ENCODE measurements at places on chromosomes 2 and 18.

DNA sequence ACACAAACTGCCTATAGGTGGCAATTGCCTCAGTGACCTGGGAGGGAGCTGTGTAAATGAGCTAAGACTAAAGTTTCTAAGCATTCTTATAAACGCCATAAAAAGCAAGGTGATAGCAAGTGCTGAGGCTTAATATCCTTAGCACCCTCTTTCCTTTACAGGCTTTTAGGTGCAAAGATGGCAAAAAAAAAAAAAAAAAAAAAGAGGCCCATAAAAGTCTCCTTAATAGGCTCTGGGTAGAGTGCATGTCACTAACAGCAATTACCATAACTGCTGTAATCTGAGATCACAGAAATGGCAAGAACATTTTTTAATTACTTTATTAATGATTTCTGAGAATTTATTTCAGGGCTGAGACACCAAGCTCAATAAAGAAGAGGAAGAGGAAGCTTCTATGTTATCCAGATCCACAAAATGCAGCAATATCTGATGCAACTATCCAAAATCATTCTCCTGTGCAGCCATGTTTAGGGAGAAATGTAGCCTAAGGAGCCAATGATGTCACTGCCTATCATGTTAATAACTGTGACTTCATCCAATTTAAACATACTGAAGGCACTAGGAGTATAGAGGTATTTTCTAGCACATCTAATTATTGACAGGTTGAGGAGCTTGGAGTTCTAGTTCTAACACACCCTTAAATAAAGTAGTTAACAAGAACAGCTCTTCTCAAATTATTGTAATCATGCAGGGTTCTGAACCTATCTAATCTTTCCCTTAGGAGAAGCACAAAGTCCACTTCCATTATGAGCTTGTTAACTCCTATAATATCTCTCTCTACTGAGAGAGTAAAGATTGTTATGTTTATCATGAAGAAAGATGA, 804.3 kb upstream of the ACVR2A start:
- DNase-seq = no peak

DNA sequence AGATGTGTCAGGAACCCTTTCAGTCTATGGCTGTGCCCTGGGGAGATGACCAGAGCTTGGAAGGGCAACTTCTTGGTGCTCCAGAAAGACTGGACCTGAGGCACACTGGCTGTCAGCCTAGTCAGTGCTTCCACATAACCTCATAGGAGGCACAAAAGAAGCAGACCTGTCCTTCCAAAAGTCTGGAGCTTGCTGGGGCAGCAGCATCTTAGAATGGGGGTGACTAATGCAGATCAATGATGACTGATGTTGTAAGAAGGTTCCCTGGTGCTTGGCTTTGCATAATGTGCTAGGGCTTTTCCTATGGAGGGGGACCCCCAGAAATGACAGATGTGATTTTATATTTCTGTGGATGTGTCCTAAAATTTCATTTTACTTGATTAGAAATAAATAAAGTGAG, 255.7 kb upstream of the THUMPD2 start:
- DNase-seq = no peak

DNA sequence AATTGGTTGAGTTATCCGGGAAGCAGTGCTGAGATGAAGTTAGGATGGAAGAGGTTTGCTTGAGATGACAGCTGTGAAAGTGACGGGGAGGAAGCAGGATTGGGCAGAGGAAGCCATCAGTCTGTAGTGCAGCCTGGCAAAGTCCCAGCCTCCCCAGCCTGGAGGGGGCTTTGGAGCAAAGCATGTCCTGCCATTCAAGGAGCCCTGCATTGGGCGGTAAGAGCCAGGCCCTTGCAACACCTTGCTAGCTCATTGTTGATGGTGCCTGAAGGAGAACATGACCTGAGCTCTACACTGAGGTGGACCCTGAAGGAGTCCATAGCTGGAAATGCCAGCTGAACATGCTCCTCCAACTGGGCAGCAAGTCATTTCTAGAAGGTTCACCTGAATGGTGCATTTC, 228.9 kb downstream of the ACKR3 start:
- no peak for DNase-seq

DNA sequence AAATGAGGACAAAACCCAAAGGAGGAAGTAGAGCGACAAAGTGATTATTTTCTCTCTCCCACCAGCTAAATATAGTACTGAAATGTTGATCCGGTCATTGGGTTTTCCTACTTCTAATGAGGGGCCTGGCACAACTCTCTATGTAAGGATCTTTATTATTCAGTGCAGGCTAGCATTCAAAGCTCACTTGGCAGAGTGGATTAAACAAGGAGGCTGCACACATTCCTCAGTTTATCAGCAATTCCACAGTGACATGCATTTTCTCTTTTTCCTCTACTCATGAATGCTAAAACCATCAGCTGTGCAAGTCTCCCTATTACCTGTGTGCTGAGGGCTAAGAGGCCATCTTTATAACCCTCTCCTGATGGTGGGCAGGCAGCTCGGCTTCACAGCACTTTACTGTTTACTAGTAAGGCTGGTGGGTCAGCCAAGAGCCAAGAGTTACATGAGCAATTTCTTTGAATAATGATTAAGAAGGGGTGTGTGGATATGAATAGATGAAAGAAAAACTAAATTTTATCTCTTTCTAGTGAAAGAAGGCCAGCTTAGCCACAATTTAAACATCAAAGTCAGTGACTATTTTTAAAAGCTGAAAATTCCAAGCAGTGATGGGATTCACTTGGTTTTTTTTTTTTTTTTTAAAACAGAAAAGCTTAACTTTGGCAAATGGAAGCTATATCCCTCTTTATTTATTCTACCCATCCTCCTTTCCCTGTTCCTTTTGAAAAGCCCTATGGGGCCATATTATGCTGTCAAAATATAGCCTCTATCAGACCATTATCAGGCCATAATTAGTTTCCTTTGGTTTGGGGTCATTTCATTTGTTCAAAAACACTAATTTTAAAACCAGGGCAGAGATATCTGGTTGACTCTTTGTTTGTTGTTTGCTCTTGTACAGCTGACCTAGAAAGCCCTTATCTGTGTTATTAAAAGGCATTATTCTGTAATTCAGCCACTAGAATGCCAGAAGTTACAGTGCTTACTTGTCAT, 111.0 kb downstream of the RBM43 start:
- no peak for DNase-seq

- DNase-seq = no peak
Observed at GRCh38 chr2:201664334-201664733, 21.0 kb upstream of the TMEM237 start.

DNA sequence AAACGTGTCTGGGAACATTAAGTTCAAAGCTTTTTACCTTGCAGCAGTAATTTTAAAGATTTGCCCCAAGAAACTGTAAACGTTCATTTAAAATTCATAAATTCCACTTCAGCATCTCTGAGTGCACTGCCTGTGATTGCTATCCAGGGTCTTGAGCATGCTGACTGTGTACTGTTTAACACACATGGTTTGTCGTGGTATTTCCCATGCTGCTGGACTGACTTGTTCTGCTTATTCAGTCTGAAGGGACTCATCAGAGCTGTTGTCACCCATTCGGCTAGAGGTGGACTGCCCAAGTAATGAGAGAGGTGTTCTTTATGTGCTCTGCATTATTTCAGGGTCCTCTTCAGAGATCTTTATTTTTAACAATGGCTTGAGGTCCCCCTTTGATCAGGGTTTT, 53.1 kb downstream of the RHBDD1 start:
- DNase-seq = no peak

- no peak for DNase-seq
Observed at GRCh38 chr2:200373231-200373630, 66.7 kb downstream of the SPATS2L start.

GRCh38 chr2:240722376-240722775, 30.7 kb downstream of the AQP12A start:
- no peak for DNase-seq

GRCh38 chr2:151051574-151052220, 210.0 kb downstream of the RBM43 start:
- peak; percentile 7 for DNase-seq

- no peak for DNase-seq
Observed at GRCh38 chr2:30239308-30239985, 8.1 kb downstream of the LBH start.

DNA sequence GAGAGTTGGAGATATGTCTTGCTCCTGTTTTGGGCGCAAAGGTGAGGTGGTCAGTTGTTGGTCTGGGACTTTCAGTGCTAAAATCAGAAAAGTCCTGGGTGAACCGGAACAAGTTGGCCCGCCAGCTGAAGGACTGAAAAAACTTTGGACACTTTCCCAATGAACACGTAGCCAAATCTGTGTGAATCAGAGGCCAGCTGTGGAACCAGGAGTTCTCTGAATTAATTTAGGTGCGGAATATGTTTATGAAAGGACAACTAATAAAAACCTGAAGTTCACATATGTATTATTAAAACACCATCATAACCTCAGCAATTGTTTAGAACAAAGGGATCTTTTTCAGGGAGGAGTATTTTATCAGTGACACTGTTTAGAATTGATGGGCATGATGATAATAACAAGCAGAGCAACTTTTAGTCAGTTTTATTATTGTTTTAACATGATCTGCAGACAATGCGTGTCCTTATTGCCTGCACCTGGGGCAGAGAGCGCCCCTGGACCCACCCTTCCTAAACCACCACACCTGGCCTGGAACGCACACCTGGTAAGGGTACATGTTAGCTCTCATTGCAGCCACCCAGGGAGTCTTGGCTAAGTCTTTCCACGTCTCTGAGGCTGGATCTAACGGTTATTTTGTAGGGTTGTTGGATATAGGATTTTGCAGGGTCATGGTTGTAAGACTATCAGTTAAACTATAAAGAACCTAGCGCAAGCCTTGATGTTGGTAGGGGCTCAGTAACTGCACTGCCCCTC, 9.9 kb upstream of the ODC1 start:
- DNase-seq = no peak

DNA sequence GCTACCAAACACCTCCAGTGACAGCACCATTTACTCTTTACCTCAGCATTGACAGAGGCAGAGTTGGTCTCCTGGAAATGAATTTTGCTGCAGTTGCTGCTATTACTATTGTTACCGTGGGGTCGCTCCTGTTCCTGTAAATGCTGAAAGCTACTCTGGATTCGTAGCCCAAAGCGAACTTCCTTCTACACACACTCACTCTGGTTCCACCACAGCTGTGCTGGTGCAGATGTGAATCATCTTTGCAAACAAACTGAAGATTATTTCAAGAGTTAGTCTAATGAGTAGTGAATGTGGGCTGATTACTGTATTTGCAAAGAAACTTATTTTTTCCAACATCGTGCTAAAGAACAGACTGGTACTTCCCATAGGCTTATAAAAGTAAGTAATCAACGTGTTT, 304.0 kb downstream of the LPIN1 start:
- DNase-seq = no peak

DNA sequence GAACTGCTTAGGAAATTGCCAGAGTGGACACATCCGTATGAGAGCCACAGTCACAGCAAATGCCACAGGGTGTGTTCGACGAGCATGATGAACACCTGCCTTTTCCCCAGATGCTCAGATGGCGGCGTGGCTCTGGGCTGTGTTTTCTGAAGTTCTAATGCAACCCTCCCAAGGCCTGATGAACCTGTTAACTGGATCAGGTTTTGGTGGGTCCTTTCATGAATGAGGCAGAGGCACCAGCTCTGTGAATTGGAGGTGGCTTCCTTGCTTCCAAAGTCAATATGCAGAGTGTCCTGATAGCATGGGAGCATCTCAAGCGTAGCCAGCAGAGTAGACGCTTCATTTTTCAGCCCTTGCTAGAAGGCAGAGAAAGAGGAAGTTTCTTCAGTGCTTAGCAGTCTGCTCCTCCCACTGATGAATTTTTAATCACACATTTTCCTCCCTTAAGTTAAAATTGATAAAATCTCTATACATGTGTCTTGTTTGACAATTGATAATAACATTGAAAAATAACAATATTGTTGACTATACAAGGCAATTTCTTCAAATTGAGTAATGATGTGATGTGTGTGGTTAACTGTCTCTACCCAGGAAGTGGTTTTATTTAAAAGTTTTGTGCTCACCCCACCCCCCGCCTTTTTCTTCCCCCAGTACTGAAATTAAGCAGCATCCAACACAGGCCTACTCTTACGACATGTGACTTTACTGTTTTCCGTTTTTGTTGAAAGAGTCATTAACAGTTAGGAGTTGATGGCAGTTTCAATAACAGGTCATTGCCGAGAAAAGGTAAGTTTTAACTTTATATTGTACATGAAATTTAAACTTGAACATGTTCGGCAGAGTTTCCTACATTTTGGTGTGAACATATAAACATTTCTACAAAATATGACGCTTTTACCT, at the start of gene ARHGAP15:
ARHGAP15 (plus strand) TSS at position 739 of the 900 bp plus-strand sequence.
- DNase-seq = peak; percentile 26

DNA sequence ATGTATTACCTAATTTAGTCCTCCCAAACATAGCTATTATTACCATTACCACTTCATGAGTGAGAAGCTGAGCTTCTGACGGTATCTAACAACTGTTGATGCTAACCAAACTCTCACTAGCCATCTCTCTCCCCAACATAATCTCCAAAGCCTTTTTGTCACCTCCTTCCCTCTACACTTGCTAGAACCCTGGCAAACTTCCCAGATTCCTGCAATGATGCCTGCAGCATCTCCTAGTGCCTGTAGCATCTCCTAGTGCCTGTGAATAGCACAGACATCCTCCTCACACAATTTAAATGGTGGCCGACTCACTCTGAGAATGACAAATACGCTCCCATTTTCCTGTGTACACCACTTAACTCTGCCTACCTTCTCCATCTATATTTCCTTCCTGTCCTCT, 126.7 kb downstream of the STK39 start:
- DNase-seq = no peak

GRCh38 chr2:239507576-239508258, 106.9 kb upstream of the HDAC4 start:
- DNase-seq = no peak

- DNase-seq = no peak
Observed at GRCh38 chr2:212083492-212083891, 455.1 kb downstream of the ERBB4 start.

DNA sequence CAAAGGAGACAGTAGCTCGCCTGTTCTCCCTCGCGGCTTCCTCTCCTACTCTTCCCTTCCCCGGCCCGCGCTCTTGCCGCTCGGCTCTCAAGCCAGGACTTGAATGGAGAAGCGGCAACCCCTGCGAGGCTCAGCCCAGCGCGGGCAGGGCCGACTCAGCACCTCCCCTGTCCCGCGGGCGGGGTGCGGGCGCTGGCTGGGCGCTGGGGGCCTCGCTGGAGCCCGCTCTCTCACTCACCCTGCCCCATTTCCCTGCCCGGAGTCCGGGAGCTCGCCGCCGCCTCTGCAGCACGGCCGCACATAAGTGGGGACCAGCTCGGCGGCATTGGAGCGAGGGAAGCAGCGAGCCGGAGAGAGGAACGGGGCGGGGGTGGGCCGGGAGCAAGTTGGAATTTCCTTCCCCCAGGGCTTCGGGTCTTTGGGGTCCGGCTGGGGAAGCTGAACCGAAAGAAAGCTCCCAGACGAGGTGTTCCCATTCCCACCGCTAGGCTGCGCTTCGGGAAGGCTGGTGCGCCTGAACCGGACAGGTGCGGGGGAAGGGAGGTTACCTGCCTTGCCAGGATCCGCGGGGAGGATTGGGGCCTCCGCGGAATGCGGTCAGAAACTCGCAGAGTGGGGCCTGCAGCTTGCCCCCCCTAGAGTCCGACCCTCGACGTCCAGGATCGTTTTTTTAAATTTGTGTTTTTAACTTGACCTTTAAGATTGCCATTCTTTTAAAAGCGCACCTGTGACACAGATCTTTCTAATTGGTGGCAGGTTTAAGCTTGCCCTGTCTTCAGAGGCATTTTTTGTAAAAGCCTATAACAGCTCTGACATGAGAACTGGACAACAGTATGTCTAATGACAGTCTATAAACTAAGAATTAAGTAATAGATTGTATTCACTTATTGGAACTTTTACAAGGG, at the start of gene COBLL1:
COBLL1 (minus strand) TSS at position 105 of the 905 bp plus-strand sequence. CDS start 627 bp downstream, outside the sequence.
- DNase-seq = peak; percentile 25

All from GM12891 (cell line).